ENCODE measurements at places on chromosomes 5 and 9.

DNA sequence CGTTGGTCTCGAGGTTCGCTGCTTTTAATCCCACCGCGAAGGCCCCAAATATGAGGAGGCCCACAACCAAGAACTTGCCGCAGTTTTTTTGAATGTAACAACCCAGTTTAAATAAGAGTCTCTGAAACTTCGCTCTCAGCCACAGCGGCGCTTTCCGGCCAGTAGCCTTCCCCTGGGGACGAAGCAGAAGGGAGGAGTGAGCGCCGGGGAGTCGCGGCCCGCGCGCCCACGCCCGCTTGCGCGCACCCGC, 10.4 kb downstream of the PTCH1 start:
- DNase-seq = no peak

- DNase-seq = no peak
Measured at GRCh38 chr9:135127718-135128670, 40.5 kb downstream of the OLFM1 start.

- DNase-seq = no peak
Measured at GRCh38 chr5:161149078-161149477, 297.1 kb upstream of the ATP10B start.

GRCh38 chr9:32647671-32648070, 12.2 kb upstream of the TAF1L start:
- DNase-seq = no peak

GRCh38 chr9:110320651-110321445, 16.8 kb downstream of the TXNDC8 start:
- no peak for DNase-seq

DNA sequence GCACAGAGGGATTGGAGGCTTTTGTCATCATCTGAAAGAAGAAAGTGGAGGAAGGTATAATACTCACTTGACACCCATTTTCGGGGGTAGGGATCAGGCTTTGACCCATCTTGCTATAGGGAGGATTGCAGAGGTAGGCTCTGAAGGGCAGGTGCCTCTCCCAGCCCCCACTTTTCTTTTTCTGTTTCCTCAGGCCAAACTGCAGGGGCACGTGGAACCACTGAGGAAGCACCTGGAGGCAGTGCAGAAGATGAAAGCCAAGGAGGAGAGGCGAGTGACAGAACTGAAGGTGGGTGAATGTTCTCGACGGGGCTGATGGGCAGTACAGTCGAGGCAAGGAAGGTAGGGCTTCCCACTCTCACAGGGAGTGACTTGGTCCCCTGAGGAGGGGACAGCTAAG, 7.5 kb downstream of the TRIM41 start:
- DNase-seq = no peak

- no peak for DNase-seq
Measured at GRCh38 chr5:74765201-74765600, 1.7 kb downstream of the GFM2 start.

- DNase-seq = no peak
Measured at GRCh38 chr5:20949636-20950035, 961.6 kb upstream of the CDH18 start.

DNA sequence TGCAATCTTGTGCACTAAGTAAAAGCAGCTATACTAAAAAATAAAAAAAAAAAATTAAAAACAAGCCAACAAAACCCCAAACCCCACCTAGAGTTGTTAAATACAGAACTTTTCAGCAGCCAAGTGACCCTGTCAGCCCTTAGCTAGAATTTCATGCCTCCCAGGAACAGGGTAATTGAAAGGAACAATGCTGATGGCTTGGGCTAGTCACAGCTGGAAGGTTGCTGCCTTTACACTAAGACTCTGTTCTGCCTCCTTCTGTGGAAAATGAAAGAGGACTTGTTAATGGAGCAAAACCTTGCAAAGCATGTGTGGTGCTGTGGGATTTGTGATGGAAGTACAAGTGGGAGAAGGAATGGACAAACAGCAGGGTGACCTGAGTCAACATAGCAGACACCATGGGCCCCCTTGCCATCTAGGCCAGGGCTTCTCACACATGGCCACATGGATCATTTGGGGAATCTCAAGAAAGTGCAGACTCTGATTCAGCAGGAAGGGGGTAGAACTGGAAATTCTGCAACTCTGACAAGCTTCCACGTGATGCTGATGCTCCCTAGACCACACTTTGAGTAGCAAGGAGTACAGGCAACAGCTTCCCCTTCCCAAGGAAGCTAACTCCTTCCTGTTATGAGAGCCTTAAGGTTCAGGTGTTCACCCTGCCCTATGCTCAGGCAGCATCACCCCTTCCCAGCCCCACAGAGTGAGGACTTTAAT, 14.9 kb upstream of the TMEM252 start:
- DNase-seq = no peak

GRCh38 chr9:125850763-125851162, 103.6 kb downstream of the PBX3 start:
- DNase-seq = no peak

DNA sequence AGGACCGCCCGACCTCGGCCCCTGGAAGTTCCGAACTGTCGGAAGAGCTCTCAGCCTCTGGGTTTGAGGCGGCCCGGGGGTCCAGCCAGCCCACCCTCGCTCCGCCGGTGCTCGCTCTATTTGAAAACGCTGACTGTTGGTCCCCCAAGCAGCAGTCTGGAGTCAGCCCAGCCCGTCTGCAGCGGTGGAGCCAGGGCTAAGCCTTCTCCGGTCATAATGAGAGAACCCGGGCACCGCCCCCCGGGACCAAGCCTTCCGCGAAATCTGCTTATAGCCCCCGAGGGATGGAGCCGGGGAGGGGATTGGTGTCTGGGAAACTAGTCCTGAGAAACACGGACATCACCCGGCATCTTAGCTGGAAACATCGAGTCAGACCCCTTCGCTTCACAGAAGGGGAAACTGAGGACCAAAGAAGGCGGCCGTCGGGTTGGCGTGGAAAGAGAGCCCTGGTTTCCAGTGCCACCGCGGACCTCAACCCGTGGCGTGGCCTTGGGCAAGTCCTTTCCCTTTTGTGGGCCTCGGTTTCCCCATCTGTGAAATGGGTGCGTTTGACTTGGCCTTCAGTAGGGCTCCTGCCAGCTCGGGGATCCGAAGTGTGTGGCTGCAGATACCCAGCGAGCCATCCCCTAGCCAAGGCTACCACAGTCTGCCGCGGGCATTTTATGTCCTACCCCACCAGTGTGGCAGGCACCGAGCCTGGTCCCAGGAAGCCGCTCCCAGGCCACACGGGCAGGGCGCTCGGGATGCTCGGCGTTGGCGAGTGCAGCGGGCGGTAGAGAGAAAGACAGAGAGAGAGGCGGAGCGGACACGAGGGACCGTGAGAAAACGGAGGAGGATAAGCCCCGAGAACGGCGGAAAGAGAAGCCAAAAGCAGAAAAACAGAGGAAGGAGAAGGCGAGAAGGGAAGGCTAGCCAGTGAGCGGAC, 857 bp downstream of the ADAM19 start:
- DNase-seq = no peak

All from stimulated activated CD4-positive, alpha-beta T cell treated with anti-CD3 and anti-CD28 coated beads, Interleukin-15, amount 100 ng/mL, for 1 hour (primary cell).